ENCODE measurements at places on chromosomes 1 and 21.
A peak's percentile ranks its signal among the peaks of the same experiment; 100 is the strongest.

- DNase-seq, result no peak
Measured at GRCh38 chr1:45172764-45173163, 33.6 kb downstream of the ZSWIM5 start.

DNA sequence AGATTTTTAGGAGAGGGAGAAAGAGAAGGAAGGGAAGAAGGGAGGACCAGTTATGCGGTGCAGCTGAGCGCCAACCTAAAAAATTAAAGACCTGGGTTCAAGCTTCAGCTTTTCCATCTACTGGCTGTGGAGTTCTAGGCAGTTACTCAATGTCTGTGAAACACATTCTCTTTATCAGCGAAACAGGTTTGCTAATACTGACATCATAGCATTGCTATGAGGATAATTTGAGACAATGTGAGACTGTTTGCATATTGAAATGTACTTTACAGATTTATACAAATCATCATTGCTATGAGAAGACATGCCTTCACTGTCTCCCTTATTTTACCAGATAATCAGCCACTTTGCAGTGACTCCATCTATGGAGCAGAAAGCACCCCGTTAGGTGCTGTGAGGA, 222.9 kb upstream of the SGIP1 start:
- no peak for DNase-seq

DNA sequence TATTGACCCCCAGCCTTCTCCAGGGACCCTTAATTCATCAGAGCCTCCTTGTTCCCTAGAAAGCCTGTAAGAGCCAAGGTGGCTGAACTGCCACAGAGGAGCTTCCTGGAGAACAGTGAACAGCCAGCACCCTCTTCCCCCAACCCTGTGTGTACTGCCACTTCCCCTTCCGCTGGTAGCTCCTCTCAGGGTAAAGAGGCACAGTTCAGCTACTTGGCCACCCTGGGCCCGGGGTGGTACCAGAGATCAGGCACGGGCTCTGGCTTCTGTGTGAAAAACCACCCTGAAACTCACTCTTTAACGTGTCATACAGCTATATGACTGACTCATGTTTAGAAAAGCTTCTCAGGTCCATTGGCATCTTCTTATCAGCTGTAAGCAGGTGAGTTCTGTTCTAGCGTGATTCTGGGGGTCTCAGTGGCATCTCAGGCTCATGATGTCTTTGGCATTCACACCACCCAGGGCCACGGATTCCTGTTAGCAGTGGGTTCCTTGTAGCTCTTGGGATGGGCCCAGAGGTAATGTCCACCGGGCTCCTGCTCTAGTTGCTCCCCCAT, 22.4 kb downstream of the ARMH1 start:
- no peak for DNase-seq

DNA sequence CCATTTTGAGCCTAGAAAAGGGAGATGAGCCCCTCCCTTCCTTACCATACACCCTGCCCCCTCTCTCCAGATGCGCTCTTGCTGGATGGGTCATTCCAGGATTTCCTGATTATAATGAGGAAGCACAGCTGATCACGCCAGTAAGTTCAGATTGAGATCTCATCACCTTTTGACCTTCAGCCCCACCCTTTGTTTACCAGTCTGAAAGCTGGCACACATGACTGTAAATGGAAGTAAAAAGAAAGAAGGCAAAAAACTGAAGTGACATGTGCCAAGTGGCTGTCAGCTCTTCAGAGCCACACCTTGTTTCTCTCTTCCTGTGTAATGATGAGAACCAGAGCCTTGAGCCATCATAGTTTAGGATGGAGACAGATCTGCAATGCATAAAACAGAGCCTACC, 27.9 kb downstream of the S1PR1 start:
- no peak for DNase-seq

- DNase-seq, result peak; percentile 64
Measured at GRCh38 chr1:44437107-44437716, 32.2 kb downstream of the RNF220 start.
